ENCODE measurements at places on chromosomes 5 and 9. TPM values are rescaled to one million over a fixed set of nuclear protein-coding genes. Genes with fewer than 3 reads are reported as not detected.

Gene PLPPR1
- not detected for total RNA-seq

Gene PTGES
- total RNA-seq, result 2.6 TPM

Gene RAD17
- 24.4 TPM for total RNA-seq

Gene BNC2
- total RNA-seq, result 10.2 TPM

Gene GABRG2
- total RNA-seq, result not detected

GRCh38 chr9:1980387-1980786 lies 34.8 kb upstream of the SMARCA2 start:
- H3K27ac ChIP-seq, result no peak overlapping the region
- peaks cover 14% of the 10 kb centered on the region for H3K4me1 ChIP-seq
- no peaks in the 10 kb centered on the region for H3K36me3 ChIP-seq
- DNase-seq, result no peak

GRCh38 chr9:859251-859650 lies 17.8 kb downstream of the DMRT1 start:
- H3K27me3 ChIP-seq, result no peaks in the 10 kb centered on the region
- H3K36me3 ChIP-seq, result no peaks in the 10 kb centered on the region
- no peak overlapping the region for H3K4me3 ChIP-seq
- DNase-seq, result no peak
- H3K4me1 ChIP-seq, result no peaks in the 10 kb centered on the region

DNA sequence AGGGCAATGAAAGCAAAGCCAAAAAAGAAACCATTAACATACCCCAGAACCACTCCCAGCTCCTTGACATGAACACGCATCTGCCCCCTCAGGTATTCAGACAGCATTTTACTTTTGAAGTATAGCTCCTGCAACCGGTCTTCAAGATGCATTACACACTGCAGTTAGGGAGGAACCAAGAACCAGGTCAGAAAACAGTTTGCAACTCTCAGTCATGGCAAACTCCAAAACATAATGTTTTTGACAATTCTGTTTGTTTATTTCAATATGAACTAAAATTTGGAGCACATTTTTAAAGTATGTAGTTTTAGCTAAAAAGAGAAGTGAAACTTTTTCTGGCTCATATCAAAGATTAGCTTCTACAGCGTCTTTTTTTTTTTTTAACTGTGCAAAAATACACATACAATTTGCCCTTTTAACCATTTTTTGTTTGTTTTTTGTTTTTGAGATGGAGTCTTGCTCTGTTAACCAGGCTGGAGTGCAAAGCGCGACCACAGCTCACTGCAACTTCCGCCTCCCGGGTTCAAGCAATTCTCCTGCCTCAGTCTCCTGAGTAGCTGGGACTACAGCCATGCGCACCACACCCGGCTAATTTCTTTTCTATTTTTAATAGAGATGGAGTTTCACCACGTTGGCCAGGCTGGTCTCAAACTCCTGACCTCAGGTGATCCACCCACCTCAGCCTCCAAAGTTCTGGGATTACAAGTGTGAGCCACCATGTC lies 12.2 kb upstream of the RAPGEF6 start:
- DNase-seq, result no peak
- H3K27ac ChIP-seq, result no peak overlapping the region
- no peaks in the 10 kb centered on the region for H3K27me3 ChIP-seq
- no peaks in the 10 kb centered on the region for H3K4me1 ChIP-seq
- peaks cover 14% of the 10 kb centered on the region for H3K36me3 ChIP-seq
- H3K4me3 ChIP-seq, result no peak overlapping the region

- H3K4me1 ChIP-seq, result no peaks in the 10 kb centered on the region
- DNase-seq, result no peak
- no peak overlapping the region for H3K27ac ChIP-seq
- H3K36me3 ChIP-seq, result no peaks in the 10 kb centered on the region
- no peak overlapping the region for H3K4me3 ChIP-seq
Measured at GRCh38 chr5:165739079-165739741, 2233.8 kb downstream of the MAT2B start.

DNA sequence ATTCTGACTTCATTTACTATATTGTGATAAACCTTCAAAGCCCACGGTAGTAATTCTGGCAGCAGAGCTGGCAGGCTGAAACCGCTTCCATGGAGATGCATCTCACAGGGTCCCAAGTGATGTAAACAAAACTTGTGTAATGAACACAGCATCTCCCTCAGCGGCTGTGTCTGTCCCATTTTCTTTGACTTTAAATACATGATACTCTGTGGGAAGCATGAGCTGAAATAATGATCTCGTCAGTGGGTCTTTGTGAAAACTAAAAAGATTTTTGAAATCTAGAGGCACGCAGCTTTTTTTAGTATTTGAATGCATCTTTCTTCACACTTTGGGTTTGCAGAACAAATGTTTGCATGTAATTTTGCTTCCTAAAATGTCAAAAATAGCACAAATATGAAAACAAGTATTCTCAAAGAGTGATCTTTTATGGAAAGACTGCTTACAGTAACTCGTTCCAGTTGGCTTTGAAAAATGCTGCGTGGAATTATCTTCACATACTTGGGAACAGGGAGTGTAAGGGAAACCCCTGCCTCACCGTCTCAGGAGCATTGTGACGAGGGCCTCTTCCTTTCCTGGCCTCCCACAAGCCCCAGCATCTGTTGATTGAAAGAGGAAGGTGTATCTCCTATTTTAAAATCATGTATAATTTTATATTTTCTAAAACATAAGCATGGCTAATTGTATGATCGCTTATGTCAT lies 18.1 kb upstream of the LPCAT1 start:
- no peaks in the 10 kb centered on the region for H3K36me3 ChIP-seq
- H3K4me3 ChIP-seq, result no peak overlapping the region
- H3K4me1 ChIP-seq, result peaks cover 17% of the 10 kb centered on the region
- H3K27me3 ChIP-seq, result no peaks in the 10 kb centered on the region

- DNase-seq, result no peak
- H3K36me3 ChIP-seq, result peaks cover 3% of the 10 kb centered on the region
- H3K27me3 ChIP-seq, result no peaks in the 10 kb centered on the region
- peaks cover 19% of the 10 kb centered on the region for H3K4me1 ChIP-seq
- no peak overlapping the region for H3K4me3 ChIP-seq
Measured at GRCh38 chr9:19130436-19130835, 3.1 kb upstream of the PLIN2 start.

DNA sequence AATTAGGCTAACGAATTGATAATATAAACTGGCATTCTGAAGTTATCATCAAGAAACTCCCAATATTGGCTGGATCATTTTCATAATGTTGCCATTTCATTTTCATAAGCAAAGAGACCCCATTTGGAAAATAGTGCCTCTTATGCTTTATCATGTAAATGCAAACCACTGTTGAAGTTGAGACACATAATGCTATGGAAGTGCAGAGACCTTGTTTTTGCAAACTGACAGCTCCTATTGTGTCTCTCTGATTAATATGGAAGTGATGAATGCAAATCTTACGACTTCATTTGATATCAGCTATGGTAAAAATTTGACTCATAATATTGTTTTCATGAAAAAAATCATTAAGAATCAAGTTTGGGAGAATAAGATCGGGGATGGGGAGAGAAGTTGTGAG lies 25.3 kb upstream of the ZNF608 start:
- no peak overlapping the region for H3K27ac ChIP-seq
- no peaks in the 10 kb centered on the region for H3K27me3 ChIP-seq
- no peaks in the 10 kb centered on the region for H3K36me3 ChIP-seq
- H3K4me1 ChIP-seq, result no peaks in the 10 kb centered on the region
- no peak for DNase-seq
- no peak overlapping the region for H3K4me3 ChIP-seq

DNA sequence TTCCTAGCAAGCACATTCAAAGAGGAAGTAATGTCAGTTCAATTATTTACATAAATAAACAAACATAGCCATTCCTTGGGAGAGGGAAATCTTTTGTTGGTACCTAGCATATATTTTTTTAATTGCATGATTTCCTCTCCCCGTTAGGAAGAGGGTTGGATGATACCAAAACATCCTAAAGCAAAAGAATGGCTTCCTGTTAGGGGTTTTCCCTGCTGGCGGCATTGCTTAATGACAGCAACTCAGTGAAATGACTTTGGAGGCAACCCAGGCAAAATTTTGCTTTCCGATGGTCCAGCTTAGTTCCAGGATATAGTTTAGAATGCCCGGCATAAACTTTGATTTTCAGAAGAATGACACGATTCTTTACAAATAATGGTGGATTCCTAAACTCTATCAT lies 73.2 kb downstream of the MAT2B start:
- H3K36me3 ChIP-seq, result no peaks in the 10 kb centered on the region
- no peak overlapping the region for H3K27ac ChIP-seq
- no peaks in the 10 kb centered on the region for H3K4me1 ChIP-seq
